ENCODE measurements at places on chromosomes 5 and 9. TPM values are rescaled to one million over a fixed set of nuclear protein-coding genes. Genes with fewer than 3 reads are reported as not detected.

- DNase-seq, result no peak
Measured at GRCh38 chr5:43117092-43117491, 3.6 kb upstream of the ZNF131 start.

DNA sequence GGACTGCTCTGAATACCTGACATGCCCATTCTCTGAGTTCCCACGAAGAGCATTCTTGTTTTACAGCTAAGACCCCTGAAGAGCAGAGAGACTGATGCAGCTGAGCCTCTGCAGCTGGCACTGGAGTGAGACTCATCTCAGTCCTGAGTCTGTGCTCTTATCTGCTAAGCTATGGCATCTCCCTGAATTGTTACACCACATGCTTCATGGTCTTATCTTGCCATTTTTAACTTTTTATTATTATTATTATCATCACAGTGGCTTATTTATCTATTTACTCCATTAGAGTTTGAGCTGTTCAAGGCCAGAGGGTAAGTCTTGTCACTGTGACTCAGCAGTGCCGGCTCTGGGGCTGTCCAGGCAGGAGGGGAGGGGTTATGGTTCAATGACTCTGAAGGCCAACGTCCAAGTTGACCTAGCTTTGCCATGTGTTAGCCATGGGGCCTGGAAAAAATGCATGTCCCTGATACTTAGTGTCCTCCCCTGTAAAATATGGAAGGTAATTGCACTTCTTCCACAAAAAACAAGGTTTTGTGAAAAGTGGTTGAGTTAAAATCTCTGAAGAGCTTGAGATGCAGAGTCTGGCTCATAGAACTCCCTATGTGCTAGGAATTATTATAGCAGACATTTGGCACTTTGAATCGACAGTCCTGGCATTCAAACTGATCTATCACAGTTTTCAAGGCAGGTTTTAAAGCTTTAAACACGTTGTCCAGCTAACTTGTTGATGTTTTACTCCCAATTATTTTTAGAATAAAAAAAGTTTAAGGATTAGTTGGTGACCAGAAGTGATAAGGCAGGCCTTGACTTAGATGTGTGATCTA is 94.6 kb downstream of the ALDH1A1 start:
- DNase-seq, result no peak

DNA sequence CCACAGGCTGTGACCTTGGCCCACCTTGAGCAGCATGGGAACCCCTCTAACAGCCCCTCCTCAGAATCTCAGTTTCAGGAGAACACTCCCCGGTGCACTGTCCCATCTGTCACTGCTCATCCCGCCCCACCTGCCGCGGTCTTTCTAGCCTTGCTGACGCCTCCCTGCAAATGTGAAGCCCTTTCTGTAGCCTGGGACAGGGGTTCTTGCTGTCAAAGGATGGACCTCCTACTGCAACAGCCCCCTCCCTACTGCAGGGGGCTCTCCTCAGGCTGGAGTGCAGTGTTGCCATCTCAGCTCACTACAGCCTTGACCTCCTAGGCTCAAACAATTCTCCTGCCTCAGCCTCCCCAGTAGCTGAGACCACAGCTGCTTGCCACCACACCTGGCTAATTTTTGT is 20.0 kb downstream of the OR2V1 start:
- DNase-seq, result no peak

NFIB gene
- total RNA-seq, result 159 TPM

TEX10 gene
- 58.5 TPM for total RNA-seq

Measured in occipital lobe (tissue), 3 donors.